Head of caudate nucleus (tissue), 42 donors: ENCODE measurements at places on chromosomes 4 and X.
A peak's percentile ranks its signal among the peaks of the same experiment; 100 is the strongest.

DNA sequence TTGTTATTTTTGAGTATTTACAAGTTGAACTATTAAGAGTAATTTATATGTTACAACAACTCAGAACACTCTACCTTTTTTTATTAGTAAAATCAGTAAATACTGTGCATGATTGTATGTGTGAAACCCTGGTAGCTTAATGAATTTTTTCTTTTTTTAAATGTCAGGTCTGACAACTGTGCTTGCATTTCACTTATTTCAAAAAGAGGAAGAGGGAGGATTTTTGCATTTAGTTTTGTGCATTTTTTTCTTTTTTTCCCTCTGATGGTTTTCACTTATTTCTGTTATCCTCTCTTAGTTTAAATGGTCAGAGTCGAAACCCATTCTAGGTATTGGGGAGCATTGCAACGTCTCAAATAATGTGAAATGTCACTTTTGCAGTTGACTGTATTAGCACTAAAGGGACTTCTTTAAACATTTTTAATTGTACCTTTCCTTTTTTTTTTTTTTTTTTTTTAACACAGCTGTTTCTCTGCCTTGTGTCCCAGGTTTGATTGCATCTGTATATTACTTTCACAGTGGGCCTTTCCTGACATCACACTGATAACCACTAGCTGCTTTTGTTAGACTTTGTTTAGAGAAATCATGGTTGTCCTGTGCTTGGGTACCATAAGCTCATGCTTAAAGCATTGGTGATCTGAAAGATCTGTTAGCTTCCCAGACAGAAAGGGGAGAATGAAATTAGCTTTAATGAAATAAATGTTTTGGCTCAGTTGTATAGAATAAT is 28.5 kb downstream of the MOB1B start:
- no peak for DNase-seq

- DNase-seq: peak; percentile 55
Measured at GRCh38 chr4:38266616-38267015, 306.4 kb downstream of the PTTG2 start.

DNA sequence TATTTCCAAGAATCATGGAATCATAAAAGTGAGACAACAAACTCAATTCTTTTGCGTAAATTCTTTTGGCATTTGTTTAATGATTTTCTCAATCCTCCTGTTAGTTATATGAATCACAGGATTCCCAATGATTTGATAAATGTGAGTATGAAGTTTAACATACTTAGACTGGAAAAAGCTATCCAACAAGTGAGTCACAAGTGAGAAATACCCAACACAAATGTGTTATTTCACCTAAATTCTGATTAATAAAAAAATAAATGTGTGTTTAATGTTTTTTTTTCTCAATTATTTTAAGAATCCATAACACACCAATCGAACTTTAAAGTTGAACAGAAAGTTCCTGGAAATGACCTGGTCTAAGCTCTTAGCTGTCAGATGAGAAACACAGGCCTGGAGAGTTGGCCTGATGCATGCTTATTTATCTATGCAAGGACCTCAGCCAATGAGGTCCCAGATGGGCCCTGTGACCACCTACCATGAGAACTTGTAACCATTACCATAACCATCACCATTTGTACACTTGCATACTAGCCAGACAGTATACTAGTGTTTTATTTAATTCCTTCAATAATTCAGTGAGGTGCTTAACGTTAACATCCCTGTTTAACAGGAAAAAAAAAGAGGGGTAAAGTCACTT is 386.7 kb downstream of the SPRY1 start:
- DNase-seq: no peak

DNA sequence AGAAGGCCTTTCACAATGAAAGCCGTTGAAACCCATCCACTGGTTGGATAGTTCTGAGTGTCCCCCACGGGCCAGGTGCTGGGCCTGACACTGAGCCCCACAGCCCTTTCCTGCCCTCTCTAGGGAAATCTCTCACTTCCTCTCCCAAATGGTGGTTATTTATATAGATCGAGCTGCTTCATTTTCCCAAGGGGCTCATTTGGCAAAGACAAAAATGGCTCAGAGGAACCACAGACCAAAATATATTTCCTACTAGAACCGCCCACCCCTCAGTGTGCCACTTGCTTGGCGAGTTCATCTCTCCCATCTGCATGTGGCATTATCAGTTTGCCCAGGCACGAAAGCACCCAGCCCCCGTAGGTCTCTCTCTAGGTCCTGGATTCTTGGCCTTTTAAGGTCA is 53.3 kb upstream of the STIM2 start:
- DNase-seq: no peak

GRCh38 chrX:99719140-99719539 is 690.9 kb downstream of the PCDH19 start:
- DNase-seq: no peak

DNA sequence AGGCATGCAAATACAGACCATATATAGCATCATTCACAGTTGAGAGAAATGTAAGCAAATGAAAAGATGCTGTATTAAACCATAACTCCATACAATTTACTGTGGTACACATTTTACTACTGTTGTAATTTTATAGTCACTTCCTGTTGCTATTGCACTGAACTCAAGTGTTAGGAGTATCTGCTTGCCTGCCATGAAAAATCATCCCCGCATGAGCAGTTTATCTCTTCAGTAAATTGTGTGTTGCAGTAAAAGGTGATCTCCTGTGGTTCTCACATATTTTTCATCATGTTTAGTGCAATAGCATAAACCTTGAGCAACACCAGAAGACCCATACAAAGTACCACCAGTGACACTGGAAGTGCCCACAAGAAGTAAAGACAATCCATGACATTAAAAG is 1153.4 kb downstream of the FAT4 start:
- DNase-seq: no peak

DNA sequence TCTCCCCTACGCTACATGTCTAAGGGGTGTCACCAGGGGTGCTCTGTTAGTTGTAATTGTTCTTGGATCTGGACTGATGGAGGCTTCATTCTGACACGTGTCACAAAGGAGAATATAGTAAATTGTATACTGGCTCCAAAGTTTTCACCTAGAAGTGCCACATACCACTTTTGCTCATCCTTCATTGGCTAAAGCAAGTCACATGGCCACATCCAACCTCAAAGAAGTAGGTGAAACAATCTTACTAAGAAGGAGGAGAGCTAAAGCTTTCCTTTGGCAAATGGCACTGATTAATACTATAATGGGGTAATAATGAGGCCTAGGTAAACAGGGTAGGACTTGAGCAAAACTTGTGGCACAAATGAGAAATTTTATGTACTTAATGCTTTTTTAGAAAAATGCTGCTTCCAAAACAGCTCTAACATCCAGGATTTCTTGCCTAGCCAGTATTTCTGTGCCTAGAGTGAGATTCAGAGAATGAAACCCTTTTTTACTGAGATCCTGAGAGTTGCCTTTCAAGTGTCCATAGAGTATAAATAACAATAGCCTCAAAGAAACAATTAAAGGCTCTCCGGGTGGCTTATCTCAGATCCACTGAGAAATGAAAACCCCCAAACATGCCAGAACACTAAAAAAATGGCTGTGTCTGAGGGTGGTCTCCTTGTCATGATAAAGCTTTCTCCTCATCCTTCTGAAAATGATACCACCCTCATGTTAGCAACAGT is 34.7 kb downstream of the NHS start:
- DNase-seq: no peak

GRCh38 chr4:138182838-138183426 is 59.2 kb downstream of the SLC7A11 start:
- DNase-seq: no peak

DNA sequence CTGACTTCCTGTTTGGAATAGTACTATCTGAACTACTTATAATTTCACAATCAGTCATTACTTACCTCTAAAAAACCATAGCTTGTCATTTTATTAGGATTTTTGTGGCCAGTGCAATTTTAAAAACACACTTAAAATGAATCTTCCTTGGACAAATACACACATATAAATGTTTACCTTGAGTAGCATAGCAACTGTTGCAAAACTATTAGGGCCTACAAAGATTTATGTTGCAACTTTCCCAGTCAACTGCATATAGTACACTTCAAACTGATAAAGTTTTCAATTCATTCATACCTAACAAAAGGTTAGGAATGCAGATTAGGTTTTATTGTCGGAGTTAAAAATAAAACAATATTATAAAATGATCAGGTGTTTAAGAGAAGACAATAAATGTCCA is 193.0 kb downstream of the PDGFC start:
- no peak for DNase-seq

- no peak for DNase-seq
Measured at GRCh38 chrX:85375333-85375738, 4.1 kb downstream of the POF1B start.

- DNase-seq: no peak
Measured at GRCh38 chr4:56684320-56685050, 3.4 kb upstream of the HOPX start.
